Thyroid gland (tissue), 4 donors: ENCODE measurements at places on chromosomes 1 and 21. TPM values are rescaled to one million over a fixed set of nuclear protein-coding genes. Genes with fewer than 3 reads are reported as not detected.

GRCh38 chr1:218078916-218079315, 206.2 kb upstream of the RRP15 start:
- DNase-seq, result no peak

VPS45 gene
- 50.3 TPM for total RNA-seq

ROR1 gene
- total RNA-seq, result 1.8 TPM

PLPPR4 gene
- total RNA-seq, result 0.79 TPM

- no peak for DNase-seq
These were observed 153.4 kb downstream of the ZC3H11B start for GRCh38 chr1:219459351-219460080.

SELENBP1 gene
- 151 TPM for total RNA-seq

GRCh38 chr1:154629061-154629674, 21.2 kb upstream of the ADAR start:
- DNase-seq, result no peak

DNA sequence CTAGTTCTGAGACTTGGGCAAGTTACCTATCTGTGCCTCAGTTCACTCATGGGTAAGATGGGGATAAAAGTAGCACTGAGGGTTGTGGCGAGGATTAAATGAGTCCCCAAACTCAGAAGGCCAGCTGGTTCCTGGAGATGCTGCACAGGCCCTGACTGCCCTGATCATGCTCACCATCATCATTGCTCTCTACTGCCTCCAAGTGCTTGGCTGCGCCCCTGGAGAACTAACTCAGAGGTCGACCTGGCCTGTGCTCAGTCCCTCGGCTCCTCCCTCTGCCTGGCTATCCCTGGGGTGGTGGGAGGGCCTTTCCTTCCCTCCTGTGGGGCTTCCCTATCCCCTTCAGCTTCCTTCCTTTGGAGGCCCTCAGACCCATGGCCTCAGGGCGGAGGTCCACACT, 5.6 kb downstream of the SLC5A9 start:
- DNase-seq, result no peak

PPP1R8 gene
- total RNA-seq, result 29.2 TPM

DNA sequence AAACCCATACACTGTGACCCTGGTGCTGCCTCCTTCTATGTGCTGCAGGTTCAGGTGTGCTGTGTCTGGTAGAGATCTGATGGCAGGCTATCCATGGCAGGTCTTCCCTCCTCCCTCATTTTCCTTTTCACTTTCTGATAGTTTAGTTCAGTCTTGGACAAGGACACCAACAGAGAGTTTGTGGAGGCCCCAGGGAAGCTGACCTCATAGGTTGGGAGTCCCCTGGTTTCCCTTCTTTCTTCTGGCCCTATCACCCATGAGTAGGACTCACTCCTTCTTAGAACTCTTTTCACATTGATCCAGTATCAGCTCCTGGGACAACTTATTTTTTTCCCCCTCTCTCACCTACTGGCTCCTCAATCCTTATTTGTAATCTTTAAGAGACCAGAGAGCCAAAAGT, 8.3 kb downstream of the GRHL3 start:
- no peak for DNase-seq
